ENCODE measurements at places on chromosomes 11 and 22.

- no peak for DNase-seq
Observed at GRCh38 chr11:62421996-62422395, 3.2 kb downstream of the SCGB1A1 start.

DNA sequence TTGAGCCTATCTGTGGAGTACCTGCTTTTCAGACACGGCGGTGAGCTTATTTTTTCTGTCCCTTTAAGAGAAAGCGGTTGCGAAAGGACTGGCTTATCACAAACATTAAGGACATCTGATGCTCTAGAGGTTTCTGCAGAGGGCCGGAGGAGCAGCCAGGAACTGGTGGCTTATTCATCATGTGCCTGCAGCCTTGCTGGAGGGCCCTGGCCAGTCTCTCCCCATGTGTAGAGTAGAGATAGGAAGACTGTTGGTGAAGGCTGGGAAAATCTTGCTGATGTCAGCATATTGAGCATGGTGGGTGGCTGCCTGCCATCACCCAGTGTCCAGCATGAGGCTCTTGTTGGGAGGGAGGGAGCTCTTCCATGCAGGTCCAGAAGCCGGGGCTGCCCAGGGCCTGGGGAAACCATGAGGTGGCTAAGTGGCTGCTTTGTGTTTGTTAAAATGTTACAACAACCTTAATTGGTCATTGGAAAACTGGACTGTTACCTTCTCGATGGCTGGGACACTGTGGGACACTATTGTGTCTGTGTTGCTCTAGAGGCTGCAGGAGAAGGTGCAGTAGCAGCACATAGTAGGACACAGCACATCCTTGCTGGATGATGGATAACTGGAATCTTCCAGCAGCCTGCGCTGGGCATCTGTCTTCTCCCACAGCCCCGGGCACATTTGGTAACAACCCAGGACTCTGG is 54.3 kb downstream of the TSPAN18 start:
- DNase-seq, result peak; percentile 75

GRCh38 chr22:27867085-27867952 is 51.7 kb downstream of the PITPNB start:
- no peak for DNase-seq

GRCh38 chr11:6926208-6927029 is at the start of gene ZNF215:
TSS of gene ZNF215 (plus strand) at chr11:6926426. CDS start at chr11:6932273, 5,847 bp downstream.
- peak; percentile 36 for DNase-seq

GRCh38 chr11:66042996-66043906 is 5.7 kb downstream of the GAL3ST3 start:
- DNase-seq, result no peak

- DNase-seq, result no peak
Observed at GRCh38 chr11:119316016-119316728, 758 bp downstream of the MCAM start.

GRCh38 chr11:77428598-77428997 is 45.3 kb downstream of the PAK1 start:
- DNase-seq, result no peak

- peak; percentile 65 for DNase-seq
Observed at GRCh38 chr11:66883016-66883965, 26.4 kb downstream of the LRFN4 start.

DNA sequence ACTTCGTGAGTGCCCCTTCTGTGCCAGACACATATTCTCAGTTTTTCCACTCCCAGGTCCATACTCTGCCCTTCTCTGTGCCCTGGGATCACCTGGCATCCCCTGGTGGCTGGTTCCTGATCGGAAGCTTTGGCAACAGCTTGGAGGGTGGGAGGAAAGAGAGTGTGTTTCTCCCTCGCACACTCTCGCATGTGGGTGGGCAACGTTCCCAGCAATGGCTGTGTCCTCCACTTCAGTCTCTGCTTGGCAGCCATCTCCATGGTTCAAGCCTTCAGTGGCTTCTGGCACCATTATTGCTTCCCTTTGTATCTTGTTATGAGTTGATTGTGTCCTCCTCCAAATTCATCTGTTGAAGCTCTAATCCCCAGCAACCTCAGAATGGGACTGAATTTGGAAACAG is 342.7 kb upstream of the SYN3 start:
- DNase-seq, result no peak

- DNase-seq, result peak; percentile 66
Observed at GRCh38 chr22:45238076-45238956, 2.4 kb downstream of the KIAA0930 start.

DNA sequence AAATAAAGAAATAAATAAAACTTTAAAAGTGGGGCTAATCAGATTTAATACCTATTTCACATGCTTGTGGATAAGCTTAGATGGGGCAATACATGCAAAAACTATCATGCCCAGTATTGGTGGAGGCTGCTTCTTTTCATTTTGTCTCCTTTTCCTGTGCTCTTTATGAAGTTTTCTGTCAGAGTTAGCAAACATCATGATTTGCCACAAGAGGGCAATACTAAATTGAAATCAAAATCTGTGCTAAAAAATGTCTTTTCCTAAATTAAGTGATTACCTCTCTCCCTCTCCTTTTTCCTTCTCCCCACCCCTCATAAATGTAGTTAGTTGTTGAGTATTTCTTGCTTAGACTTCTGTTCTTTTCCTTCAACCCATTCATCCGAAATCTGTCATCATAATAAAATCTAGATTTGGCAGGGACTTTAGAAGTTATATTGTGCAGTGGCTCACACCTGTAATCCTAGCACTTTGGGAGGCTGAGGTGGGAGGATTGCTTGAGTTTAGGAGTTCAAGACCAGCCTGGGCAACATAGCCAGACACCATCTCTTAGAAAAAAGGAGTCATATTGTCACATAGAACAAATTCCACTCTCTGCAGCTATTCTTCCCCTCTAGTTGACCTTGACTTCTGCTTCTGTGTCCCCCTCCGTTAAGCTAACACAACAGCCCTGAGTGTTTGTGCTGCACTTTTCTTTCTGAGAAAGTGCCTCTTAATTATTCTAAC is 4.7 kb upstream of the ARHGAP42 start:
- DNase-seq, result no peak

GRCh38 chr11:55847453-55847852 is 8.9 kb downstream of the OR5D16 start:
- DNase-seq, result no peak

DNA sequence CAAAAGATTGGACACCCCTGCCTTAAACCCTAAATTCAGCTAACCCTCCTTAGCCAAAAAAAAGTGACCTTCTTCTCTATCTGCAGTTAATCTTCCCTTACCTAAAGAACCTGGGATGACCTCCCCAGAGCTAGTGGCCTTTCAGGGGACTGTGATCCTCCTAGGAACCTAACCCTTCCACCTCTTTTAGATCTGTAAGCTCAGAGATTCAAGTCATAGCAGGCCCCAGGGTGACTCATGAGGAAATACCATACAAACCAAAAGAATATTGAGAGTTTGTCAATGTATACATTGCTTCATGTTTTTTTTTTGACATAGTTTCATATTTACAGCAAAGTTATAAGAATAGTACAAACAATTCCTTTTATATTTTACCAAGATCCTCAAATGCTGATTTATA is 38.3 kb upstream of the CXCR5 start:
- DNase-seq, result peak; percentile 30

GRCh38 chr11:59255281-59255680 is 42.6 kb upstream of the MPEG1 start:
- no peak for DNase-seq

DNA sequence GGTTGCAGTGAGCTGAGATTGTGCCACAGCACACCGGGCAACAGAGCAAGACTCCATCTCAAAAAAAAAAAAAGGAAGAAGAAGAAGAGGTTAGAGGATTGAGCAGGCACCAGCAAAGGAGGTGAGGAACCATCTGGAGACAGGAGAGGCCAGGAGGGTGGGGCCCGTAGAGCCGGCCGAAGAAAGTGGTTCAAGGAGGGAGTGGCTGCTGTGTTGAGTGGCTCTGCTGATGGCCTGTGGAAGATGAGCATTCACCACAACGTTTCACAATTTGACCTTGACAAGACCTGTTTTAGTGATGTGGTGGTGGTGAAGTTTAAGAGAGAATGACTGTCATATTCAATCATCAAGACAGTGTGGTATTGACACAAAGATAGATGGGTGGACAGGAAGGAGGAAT is 6.8 kb upstream of the CTSD start:
- no peak for DNase-seq

DNA sequence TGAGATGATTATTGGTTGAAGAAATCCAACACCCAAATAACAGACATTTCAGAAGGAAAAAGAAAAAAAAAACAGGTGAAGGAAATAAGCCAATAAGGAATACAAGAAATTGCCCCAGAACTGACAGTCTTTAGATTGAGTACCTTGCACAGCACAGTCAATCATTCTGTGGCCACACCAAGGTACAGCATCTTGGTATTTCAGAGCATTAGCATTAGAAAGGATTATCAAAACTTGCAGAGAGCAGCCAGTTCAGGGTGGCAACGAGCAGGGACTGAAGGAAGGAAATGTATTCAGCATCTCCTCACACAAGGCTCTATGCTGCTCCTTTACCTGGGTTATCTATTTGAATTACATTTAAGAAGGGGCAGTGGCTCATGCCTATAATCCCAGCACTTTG is 2.1 kb downstream of the ADA2 start:
- no peak for DNase-seq

DNA sequence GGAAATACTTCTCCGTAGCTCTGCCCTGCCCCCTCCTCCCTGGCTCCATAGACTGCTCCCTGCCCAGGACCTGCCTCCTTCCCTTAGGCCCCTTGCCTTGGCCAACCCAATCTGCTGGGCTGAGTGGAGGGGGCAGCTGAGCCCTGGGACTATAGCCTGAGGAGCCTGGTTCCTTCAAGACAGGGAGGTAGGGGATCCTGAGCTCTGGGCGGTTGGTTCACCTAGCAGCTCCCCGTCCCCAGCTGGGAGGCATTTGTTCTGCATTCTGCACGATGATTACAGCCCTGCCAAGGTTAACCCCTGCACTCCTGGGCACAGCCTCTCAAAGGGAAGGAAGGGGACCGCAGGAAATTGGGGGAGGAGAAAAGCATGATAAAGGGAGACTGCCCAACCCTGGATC is 3.6 kb upstream of the CDC42EP1 start:
- DNase-seq, result no peak

Measured in hematopoietic multipotent progenitor cell treated with erythropoietin and hydrocortisone succinate and interleukin-3 and kit ligand, for 17 days (in vitro differentiated cells).